ENCODE measurements at places on chromosomes 12 and 14. TPM values are rescaled to one million over a fixed set of nuclear protein-coding genes. Genes with fewer than 3 reads are reported as not detected.

The RIPK3 gene
- 59.6 TPM for total RNA-seq

The FZD10 gene
- not detected for total RNA-seq

DNA sequence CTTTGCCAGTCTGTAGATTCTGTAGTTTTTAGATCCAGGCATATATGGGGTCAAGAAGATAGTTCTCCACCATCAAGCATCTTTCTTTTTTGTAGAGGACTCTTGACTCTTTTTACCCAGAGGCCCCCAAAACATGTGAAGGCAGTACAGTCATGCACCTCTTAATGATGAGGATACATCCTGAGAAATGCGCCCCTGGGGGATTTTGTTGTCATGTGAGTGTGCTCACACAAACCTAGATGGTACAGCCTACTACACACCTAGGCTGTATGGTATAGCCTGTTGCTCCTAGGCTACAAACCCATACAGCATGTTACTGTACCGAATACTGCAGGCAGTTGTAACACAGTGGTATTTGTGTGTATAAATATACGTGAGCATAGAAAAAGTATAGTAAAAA, 23.0 kb downstream of the EVL start:
- DNase-seq, result no peak

- DNase-seq, result peak; percentile 82
These were observed at the start of gene MNAT1 for GRCh38 chr14:60734465-60735242. MNAT1 (plus strand) TSS chr14:60734761; CDS start chr14:60734863, 102 bp downstream.

All from T-cell (primary cell).